GM19239 (cell line): ENCODE measurements at places on chromosomes 7 and 10.
A peak's percentile ranks its signal among the peaks of the same experiment; 100 is the strongest.

GRCh38 chr10:48996329-48996728 lies 56.7 kb upstream of the LRRC18 start:
- DNase-seq, result no peak

- DNase-seq, result no peak
These were observed 65.3 kb downstream of the OR13A1 start for GRCh38 chr10:45249978-45250693.

GRCh38 chr7:159139639-159140038 lies 5.0 kb downstream of the VIPR2 start:
- DNase-seq, result no peak

- DNase-seq, result no peak
These were observed 159.5 kb downstream of the CPEB3 start for GRCh38 chr10:92131275-92131820.

- DNase-seq, result no peak
These were observed 53.2 kb downstream of the WDFY4 start for GRCh38 chr10:48737886-48738285.

DNA sequence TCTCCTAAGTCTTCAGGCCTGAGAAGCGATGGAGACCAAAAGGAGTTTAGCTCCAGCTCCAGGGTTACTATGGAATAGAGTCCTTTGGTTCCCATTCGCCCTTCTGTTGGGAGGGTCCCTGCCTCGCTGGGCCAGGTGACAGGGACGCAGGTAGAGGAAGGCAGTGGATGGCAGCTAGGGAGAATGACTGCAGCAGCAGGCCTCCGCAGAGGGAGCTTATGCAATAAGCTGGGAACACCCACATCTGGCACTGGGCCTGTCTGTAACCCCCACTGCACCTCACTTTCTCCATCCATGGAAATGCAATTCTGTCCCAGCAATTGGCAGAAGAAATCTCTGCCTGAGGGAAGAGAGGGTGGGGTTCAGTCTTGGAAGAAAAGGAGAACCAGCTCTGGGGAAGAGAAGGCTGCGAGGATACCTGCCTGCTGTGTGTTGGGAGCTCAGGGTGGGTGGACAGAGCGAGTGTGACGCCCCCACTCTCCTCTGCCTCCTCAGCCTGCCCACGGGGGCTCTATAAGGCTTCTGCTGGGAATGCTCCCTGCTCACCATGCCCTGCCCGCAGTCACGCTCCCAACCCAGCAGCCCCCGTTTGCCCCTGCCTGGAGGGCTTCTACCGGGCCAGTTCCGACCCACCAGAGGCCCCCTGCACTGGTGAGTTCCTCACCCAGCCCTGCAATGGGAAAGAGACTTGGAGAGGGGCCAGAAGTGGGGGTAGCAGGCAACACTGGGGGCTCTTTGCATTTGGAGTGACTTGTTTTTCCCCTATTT lies 10.3 kb downstream of the EPHB6 start:
- DNase-seq, result no peak

GRCh38 chr7:150903606-150904005 lies 51.3 kb downstream of the AOC1 start:
- DNase-seq, result no peak

DNA sequence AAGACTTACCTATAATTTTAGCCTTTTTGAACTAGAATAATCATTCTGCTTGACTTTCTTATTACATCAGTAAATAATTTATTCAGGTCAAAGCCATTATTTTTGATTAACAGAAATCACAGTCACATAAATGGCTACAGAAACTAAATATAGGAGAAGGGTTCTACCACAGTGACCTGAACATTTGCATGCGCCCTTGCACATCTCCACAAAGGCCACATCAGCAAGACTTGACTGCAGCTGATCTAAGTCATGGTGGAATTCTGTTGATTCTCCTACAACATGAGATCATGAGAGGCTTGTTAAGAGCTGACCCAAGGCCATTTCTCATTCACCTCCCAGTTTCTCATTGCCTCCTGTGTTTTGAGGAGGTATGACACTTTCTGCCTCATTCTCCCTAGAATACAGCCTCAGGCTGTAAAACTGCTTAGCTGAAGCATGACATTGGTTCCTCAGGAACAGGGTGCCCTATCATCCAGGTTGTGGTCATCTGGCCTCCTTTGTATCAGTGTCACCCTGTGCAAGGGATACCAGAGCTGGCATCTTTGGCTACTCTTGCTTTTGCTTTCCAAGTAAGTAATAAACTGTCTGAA lies 6.7 kb upstream of the IMMP2L start:
- no peak for DNase-seq

- DNase-seq, result no peak
These were observed 88.8 kb downstream of the NOD1 start for GRCh38 chr7:30389791-30390190.

- DNase-seq, result no peak
These were observed 638.3 kb upstream of the TPK1 start for GRCh38 chr7:145474009-145474686.

DNA sequence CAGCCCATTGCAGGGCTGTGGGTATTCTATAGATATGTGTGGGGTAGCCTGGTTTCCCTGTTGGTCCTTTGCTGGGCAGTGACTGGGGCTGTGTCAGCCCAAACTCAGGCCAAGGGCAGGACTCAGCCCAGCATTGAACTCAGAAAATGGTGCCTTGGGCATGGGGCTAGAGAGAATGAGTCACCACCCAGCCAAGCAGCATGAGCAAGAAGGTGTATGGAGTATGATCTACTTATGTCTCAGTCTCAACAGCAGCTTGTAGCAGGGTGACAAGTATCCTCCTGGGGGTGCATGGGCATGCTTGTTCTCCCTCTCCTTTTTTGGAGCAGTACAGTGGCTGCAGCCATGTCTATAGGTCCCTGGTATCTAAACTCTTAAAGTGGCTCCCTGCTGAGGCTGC lies 32.0 kb downstream of the STK31 start:
- no peak for DNase-seq

DNA sequence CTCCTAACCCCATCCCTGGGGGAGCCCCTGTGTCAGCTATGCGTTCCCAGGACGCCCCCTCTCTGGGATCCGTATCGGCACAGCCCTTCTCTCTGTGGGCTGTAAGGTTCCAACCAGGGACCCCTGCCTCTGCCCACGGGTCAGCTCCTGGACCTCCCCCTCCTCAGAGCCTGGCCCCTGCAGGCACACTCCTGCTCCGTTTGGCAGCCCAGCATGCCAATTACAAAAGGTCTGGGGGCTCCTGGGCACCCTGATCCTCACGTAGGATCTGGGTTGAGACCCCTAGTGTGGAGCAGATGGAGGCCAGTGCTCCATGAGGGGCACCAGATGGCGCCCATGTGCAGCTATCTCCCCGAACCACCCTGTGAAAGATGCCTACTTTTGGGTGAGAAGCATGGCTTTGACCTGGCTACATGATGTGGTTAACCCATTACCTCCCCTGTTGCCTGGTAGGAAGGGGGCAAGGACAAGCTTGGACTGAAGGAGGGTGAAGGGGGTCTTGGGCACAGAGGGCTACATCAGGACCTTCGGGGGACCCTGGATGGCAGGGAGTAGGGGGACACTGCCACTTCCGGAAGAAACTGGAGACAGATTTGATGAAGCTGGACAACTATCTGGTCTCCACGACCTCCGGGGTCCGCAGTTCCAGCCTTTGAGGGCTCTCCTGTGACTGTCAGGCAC lies 9.0 kb downstream of the TACR2 start:
- DNase-seq, result peak; percentile 40

GRCh38 chr10:43282881-43283280 lies 16.0 kb upstream of the RASGEF1A start:
- DNase-seq, result no peak

DNA sequence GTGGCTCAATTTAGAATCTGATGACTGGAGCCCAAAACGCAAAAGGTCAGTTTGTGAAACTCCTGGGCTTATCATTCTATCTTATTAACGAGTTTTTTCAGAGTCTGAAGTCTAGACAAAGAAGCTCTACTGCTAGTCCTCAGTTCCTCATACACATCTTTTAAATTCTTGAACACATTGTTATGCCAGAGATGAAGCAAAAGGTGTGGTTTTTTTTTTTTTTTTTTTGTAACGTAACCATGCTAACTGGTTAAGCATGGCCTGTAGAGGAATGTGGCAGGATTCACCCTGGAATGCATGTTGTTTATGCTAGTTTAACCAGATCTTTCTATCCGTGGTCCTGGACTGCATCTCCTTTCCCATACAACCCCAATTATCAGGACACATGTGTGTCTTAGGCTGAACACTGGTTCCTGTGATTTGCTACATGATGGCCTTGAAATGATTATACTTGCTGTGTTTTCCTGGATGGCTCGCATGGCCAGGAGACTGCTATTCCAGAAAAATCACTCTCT lies 79.3 kb upstream of the MDFIC start:
- DNase-seq, result no peak

GRCh38 chr7:7921830-7922229 lies 46.8 kb upstream of the GLCCI1 start:
- no peak for DNase-seq

- no peak for DNase-seq
These were observed 136.6 kb upstream of the TARP start for GRCh38 chr7:38410056-38410455.

DNA sequence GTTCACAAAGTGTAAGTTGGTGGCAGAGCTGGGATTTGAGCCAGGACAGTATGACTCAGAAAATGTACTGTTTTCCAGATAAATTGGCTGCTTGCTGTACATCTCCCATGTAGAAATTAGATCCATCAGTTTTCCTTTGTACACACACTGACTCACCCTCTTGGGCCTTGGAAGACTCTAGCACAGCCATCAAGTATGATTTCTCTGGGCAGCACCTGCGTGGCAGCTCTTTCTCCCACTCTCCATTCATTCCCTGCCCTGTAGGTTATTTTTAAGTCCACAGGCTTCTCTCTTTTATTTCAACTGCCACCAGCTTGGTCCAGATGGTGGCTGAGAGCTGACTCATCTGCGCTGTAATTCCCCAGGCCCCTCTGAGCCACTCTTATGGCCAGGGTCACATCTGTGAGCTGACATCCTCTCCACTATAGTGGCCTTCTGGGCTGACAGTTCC lies 28.3 kb upstream of the SDK1 start:
- no peak for DNase-seq

DNA sequence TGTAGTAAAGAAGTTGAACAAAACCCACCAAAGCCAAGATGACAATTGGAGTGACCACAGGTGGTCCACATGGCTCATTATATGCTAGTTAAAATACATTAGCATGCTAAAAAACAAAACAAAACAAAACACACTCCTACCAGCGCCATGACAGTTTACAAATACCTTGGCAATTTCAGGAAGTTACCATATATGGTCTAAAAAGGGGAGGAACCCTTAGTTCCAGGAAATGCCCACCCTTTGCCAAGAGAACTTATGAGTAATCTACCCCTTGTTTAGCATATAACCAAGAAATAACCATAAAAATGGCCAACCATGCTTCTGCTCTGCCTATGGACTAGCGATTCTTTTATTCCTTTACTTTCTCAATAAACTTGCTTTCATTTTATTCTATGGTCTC lies 979.1 kb upstream of the POT1 start:
- DNase-seq, result no peak

DNA sequence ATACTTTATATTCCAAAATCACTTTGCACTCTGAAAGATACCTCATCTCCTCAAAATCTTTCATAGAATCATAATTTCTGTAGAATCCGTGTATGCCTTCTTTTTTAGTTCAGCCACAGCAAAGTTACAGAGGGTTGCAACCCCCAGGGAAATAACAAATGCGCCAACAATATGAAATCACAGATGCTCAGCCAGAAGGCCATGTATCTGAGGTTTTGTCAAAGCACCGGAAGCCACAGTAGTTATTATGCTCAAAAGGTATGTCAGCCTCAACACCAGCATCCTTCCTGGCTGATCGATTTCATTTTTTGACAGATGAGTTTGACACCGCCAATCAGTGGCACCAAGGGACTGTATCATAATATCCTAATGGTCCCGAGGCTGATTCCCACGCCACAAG lies 204.1 kb downstream of the KCNMA1 start:
- DNase-seq, result no peak

DNA sequence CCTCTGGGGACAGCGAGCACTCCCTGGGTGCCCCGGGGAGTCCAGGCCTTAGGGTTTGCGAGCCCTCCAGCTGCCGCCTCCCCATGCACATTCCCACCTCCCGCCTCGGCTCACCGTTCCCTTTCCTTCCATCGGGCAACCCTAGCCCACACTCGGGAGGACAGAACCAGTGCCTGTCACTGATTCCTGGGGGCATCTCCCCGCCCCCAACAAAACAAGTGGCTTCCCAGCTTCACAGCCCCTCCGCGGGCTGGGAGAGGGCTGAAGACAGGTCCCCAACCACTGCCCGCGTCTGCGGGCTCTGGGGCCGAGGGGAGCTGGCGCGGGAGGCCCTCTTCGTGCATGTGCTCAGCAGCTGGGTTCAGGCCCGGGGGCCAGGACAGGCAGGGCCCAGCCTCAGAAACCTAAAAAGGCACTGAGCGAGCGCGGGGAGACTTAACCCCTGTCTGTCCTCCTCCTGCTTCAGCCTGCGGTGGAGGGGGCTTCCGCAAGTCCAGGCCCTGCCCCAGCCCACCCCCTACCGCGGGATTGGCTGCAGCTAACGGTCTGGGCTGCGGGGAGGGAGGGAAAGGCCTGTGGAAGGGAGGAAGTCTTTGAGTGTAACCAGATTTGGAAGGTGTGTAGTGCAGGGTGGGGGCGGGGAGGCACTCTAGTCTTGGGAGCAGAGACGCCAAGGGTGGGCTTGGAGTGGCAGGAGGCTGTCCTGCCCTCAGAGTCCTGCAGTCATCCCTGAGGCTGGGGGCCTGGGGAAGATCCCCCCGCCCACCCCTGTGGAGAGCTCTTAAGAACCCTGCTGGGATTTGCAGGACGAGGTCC lies 1.2 kb downstream of the FLNC start:
- DNase-seq, result no peak

GRCh38 chr10:130339091-130339490 lies 202.9 kb downstream of the GLRX3 start:
- DNase-seq, result no peak

- DNase-seq, result no peak
These were observed 7.1 kb downstream of the CPA5 start for GRCh38 chr7:130351791-130352090.

GRCh38 chr7:16708511-16708910 lies 45.0 kb upstream of the TSPAN13 start:
- no peak for DNase-seq

GRCh38 chr10:23742368-23742767 lies 303.5 kb downstream of the OTUD1 start:
- DNase-seq, result no peak
